RWPE1 (cell line): ENCODE measurements at places on chromosomes 1 and 21.

DNA sequence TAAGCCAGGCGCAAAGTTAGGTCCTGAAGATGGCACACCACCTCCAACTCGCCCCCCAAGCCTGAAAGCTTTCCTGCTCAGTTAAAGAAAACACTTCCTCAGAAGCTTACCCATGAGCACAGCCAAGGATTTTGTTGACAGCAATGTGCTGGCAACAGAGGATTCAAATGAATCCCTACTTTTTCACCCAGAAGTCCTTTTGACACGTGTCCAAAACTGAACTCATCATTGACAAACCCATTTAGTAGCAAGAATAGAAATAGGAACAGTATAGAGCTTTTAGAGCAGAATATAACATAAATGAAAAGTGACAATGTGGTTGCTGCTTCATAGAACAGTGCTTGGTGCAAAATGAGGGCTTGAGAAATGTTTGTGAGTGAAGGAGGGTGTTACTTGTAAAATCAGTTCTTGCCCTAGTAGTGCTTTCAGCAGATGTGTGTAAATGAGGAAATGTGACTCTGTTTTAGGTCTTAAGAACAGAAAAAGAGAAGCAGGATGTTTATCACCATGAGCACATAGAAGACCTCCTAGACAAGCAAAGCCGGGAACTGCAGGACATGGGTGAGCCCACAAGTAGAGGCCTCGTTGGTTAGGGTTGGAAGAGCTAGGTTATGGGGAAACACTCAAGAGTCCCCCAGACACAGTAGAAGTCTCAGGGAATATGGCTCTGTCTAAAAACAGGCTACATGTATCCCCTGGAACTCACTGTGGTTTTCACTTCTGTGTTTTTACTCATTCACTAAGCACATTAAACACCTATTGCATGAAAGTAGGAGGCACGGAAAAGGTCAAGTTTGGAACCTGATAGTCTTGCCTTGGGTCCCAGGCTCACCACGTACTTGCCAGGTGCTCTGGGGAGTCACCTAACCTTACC is 48.6 kb upstream of the TMEM125 start:
- no peak for DNase-seq

DNA sequence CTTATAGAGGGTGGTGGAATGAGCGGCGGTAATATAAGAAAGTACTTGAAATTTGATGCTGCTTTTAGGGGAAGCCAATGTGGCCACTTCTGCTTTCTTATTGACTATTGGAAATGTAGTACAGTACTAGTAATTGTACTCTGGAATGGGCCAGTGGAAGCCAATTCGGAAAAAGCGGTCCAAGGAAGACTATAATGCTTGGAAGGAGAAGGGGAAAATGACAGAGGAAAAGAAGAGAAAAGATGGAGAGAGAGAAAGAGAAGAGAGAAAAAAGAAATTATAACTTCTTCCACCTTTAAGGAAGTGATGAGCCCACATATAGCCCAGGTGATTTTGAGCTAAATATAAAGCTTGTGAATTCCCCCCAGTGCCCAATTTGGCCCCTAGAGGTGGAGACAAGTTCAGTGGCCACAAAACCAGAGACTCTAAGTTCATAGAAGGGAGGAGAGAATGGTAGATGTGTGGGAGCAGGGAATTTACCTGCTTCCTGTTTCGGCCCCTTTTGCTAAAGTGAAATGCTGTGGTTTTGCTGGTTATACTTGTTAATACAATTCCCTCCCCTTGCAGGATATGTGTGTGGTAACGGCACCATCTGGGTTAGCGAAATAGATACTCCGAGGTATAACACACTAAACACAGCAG is 35.7 kb upstream of the DUSP10 start:
- no peak for DNase-seq

- no peak for DNase-seq
Measured at GRCh38 chr1:110185181-110185580, 24.9 kb upstream of the KCNC4 start.

DNA sequence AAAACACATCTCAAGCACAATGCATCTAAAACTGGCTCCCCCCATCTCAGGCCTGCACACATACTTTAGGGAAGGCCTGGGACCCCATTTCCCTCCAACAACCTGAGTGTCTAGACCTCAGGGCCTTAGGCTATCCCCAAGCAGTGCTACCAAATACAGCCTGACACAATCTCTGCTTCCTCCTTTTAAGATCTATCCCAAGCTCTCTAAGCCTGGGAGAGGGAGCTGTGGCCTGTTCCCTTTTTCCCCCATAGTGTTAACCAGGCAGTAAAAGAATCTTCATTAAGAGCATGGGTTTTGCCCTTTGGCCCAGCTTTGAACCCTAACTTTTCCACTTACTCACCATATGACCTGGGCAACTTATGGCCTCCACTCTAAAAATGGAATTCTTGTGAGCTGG is 10.8 kb upstream of the COL8A2 start:
- DNase-seq: no peak

- no peak for DNase-seq
Measured at GRCh38 chr1:86289746-86290145, 106.4 kb downstream of the ODF2L start.

DNA sequence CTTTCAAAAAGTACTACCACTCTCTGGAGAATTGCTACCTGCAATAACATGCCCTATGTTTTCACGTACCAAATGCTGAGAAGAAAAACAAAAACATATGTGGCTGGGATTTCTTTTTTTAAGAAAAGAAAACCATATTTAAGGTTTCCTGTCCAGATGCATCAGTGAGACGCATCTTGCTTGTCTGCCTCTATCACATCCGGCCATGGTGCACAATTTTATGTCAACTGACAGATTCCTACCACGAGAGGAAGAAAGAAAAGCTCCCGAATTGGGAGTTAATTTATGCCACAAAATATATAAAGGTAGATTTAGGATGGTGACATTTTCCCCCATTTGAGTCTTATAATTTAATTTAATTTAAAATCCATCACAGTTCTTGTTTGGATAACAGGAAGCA is 62.3 kb upstream of the COL24A1 start:
- DNase-seq: no peak

GRCh38 chr1:44239331-44239960 is 26.2 kb downstream of the DMAP1 start:
- peak; percentile 17 for DNase-seq

- DNase-seq: no peak
Measured at GRCh38 chr21:33750017-33750416, 107.7 kb downstream of the ITSN1 start.

GRCh38 chr1:15866721-15867201 is 19.3 kb downstream of the SPEN start:
- no peak for DNase-seq

DNA sequence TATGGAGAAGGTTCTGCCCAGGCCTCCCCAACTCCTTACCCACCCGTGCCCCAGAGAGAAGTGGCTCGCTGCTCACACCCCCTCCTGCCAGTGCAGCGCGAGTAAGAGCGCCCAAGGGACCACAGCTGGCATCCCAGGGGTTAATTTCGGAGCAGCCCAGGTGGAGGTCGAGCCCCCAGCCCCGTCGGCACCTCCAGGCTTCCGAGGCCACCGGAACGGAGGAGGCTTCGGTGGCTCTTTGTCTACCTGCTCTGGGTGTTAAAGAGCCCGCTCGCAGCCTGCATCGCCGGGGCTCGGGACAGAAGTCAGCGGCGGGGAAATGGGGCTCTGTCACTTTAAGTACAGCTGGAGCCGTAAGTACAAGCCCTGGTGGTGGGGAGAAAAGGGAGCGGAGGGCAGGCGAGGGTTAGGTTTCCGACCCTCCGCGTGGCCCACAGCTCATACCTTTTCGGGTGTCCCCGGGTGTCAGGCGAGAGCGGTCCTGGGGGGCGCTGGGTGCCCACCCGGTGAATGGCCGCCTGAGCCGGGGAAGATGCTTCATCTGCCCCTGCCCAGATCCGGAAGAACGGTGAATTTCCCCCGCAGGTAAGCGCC is 89.4 kb upstream of the IPO9 start:
- peak; percentile 79 for DNase-seq

- DNase-seq: no peak
Measured at GRCh38 chr1:109657395-109657794, 1.5 kb downstream of the GSTM4 start.

GRCh38 chr1:202723708-202724107 is 13.5 kb upstream of the SYT2 start:
- no peak for DNase-seq

DNA sequence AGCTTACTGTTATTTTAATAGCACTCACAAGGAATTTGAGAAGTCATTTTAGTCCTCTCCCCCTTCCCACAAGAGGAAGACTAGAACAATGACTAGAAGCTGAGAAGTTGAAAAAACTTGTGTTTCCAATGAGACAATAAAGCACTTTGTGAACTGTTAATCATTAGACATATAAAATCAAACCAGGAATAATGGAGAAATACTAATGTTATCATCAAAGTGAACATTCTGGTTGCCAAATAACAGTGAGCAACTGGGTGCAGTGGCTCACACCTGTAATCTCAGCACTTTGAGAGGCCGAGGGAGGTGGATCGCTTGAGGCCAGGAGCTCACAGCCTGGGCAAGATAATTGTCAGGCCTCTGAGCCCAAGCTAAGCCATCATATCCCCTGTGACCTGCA is 54.0 kb upstream of the RASAL2 start:
- no peak for DNase-seq

GRCh38 chr1:31901838-31902509 is 36.2 kb downstream of the PTP4A2 start:
- DNase-seq: no peak

DNA sequence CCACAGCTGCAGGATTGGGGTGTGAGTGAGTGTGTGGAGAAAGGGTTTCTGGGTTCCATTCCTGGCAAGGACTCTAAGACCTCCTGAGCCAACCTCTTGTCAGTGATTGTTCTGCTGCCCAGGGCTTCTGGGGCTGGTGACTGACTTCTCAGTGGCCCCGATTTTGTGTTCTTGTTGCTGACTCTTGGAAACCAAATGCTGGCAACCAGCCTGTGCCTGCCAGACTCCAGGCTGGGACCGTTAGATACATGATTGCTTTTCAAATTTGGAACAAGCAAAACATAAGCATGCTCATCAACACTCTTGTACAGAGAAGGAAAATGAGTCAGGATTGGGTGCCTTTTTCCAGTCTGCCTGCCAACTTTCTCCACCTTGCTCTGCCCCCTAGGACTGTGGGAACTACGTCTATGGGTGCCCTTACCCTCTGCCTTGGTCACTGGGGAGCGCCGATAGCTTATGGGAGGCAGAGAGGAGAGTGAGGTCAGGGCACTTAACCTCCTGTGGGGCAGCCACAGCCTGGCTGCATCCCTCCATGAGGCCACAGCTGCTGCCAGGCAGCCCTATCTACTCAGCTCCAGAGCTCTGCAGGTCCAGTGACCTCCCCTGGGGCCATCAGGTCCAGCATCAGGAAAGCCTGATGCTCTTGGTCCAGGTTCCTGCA is 39.3 kb upstream of the EPS8L3 start:
- no peak for DNase-seq

- DNase-seq: no peak
Measured at GRCh38 chr1:97551113-97551512, 369.7 kb downstream of the DPYD start.
